ENCODE measurements at places on chromosomes 6 and 20. TPM values are rescaled to one million over a fixed set of nuclear protein-coding genes. Genes with fewer than 3 reads are reported as not detected.

Gene BPI
- polyA plus RNA-seq, result not detected

Gene CST7
- 1.5 TPM for polyA plus RNA-seq

Gene CDSN
- not detected for polyA plus RNA-seq

Gene CALHM4
- not detected for polyA plus RNA-seq

Gene RHAG
- 0.07 TPM for polyA plus RNA-seq

Gene MGME1
- 7.5 TPM for polyA plus RNA-seq

Gene TSHZ2
- 7.6 TPM for polyA plus RNA-seq

Gene KCNQ2
- polyA plus RNA-seq, result not detected

Gene DAAM2
- 1.9 TPM for polyA plus RNA-seq

Gene LY6G6F
- not detected for polyA plus RNA-seq

Gene STMN3
- 0.42 TPM for polyA plus RNA-seq

Gene NKX2-2
- not detected for polyA plus RNA-seq

Gene C6orf141
- polyA plus RNA-seq, result 0.33 TPM

Gene AKAP7
- polyA plus RNA-seq, result 7.9 TPM

Gene PRDM13
- not detected for polyA plus RNA-seq

Gene RSPH9
- polyA plus RNA-seq, result 0.15 TPM

Gene C20orf144
- polyA plus RNA-seq, result not detected

Measured in liver (tissue), 10 donors.